Fibroblast of the conjunctiva (primary cell): ENCODE measurements at places on chromosomes 12 and 14.

GRCh38 chr14:89485264-89485663 lies 68.2 kb upstream of the FOXN3 start:
- DNase-seq, result no peak

- DNase-seq, result no peak
These were observed 63.2 kb downstream of the PLEKHG3 start for GRCh38 chr14:64767215-64767964.

- DNase-seq, result peak; percentile 52
These were observed 78.6 kb downstream of the CCDC60 start for GRCh38 chr12:119412811-119413794.

DNA sequence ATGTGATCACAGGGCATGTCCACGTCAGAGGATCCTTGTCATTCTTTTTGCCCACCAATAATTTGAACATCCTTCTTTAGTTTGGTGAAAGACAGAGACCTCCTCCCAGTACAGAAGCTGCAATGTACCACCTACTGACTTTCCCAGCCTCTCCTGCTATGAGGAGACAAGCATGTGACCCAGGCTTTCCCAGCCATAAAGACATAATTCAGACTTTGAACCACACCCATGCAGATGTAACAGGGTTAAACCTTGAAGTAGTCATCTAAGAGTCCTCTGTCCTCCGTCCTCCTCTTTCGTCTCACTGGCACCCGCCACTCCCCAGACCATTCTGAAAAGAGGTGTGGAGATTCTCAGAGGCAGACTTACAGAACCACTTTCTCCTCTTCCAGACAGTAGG lies 120.8 kb downstream of the KCNK10 start:
- DNase-seq, result no peak

DNA sequence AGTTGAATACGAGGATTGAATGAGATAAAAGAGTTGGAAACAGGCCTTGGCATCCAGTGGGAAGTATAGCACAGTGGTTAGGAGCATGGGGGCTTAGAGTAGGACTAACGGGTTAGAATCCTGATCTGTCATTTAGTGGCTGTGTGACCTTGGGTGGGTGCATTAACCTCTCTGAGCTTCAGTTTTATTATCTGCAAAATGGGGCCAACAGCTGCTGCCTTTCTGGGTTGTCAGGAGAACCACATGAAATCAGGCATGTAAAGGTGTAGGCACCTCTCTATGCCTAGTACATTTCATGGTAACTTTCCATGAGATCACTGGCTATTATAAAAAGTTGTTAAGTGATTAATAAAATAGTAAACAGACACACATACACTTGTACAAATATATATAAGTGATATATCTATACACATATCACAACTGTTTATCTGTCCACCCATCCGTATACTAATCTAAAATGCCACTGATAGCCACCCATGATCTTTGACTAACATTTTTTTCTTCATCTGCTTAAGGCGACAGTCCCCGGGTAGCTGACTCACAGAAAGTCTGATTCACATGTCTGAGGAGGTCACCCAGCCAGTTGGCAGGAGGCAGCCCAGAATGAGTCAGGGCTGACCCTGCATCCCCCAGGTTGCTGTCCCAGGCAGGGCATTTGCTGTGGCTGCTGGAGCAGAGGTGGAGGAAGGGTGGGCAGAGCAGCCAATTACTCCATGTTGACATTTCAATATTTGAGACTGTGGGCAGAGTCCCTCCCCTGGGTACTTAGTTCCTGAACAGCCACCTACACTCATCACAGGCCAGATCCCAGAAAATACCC lies 125.6 kb upstream of the NOS1 start:
- DNase-seq, result no peak

DNA sequence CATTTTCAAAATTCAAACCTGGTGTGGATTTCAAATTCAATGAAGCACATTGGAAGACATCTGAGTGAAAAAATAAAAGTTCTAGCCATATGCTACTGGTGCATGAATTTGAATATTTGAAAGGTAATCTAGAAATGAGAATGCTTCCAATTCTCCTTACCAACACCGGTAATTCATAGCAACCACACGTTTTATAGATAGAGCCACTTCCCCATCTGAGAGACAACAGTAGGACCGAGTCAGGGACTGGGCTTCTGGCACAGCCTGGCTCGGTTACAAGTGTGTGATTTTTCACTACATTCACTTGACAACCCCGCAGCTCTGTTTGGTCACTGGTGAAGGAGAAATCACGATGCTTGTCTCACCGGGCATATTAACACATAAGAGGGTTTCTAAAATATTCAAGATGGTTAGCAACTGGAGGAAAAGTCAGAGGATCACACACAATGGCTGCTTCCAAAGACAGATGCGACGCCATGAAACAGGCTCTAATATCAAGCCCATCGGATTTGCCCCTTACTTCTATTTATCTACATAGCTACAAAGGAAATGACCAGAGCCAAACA lies 86.5 kb upstream of the FOXN3 start:
- no peak for DNase-seq

DNA sequence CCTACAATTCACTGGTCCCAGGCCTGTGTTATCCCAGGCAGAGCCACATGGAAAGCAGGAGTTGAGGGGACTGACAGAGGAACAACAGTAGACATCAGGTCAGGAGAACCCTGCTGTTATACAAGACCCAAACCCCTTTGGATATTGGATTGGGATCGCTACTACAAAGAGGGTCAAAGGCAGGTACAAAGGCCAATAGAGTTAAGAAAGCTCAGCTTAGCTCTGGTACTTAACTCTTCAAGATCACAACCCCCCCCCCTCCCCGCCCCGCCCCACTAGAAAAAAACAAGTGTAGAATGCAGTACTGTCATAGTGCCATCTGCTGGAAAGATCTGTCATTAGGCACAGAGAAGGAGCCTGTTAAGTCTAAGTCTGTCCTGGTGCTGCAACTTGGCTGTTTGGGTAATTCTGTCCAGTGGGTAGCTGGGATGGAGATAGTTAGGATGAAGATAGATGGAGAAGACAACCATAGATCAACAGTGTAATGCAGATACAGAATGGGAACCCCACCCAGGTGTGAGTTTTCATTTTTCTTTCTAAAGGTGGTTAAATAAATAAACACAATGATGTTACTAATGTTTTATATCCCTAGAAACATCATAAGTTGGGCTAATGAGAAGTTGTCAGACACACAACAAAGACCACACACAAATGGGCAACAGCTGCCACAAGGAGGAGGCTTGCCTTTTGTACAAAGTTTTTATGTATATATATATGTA lies 17.2 kb downstream of the REM2 start:
- peak; percentile 71 for DNase-seq

GRCh38 chr12:52181746-52182145 lies 10.1 kb downstream of the KRT80 start:
- peak; percentile 30 for DNase-seq

DNA sequence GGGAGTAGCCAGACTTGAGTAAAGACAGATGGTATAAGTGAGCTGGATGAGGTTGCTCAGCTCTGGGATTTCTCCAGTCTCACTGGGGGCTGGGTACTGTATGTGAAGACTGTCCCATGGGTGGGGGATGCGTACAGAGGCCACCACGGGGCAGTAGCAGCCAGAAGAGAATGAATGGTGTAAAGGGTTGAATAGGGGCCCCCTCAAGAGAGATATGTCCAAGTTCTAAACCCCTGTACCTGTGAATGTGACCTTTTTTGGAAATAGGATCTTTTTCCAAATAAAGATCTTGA lies 21.8 kb upstream of the BCDIN3D start:
- no peak for DNase-seq

GRCh38 chr12:112422531-112422930 lies 3.8 kb downstream of the PTPN11 start:
- DNase-seq, result no peak

DNA sequence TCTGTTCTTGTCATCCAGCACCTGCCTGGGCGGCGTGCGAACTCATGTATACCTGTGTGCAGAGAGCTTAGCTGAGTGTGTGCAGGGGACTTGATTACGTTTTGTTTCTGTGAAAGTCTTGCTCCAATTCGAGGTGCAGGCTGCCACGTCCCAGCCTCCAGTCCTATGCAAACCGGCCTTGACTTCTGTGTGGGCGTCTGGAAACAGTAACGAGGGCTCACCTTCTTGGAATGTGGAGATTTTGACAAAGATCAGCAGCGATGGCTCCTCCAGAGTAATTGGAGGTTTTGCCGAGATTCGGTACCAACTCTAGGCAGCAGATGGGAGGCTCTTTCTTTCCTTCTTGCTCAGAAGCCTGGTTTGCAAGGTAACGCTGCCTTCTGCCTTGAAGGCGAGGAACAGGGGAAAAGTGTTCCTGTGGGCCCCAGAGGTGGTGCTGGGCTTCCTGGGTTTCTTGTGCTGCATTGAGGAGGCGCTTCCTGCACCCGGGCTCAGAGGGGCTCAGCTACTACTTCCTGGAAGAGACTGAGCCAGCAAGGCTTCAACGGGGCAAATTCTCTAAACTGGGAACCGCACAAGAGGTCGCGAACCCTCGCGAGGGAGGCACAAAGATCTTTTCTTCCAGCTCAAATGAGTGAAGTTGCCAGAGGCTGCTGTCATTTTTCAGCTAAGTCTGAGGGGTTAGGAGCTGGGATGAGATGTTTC lies 249.0 kb downstream of the AACS start:
- DNase-seq, result no peak

DNA sequence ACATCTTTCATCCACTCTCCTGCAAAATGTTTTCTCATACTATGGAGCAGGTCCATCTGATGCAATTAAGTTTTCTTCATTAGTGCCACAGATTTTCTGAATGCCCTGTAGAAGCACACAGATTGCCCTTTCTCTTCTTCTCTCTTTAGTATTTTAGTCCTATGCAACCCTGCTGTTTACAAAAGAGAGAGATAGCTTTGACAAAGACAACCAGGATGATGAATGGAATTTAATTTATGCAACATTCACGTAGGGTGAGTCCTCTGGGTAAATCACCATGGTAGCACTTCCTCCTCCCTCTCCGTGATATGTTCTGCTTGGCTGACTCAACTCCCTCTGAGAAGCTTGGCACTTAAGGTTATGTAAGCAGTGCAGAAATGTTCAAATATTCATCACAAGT lies 400.9 kb upstream of the PDE3A start:
- DNase-seq, result peak; percentile 86

DNA sequence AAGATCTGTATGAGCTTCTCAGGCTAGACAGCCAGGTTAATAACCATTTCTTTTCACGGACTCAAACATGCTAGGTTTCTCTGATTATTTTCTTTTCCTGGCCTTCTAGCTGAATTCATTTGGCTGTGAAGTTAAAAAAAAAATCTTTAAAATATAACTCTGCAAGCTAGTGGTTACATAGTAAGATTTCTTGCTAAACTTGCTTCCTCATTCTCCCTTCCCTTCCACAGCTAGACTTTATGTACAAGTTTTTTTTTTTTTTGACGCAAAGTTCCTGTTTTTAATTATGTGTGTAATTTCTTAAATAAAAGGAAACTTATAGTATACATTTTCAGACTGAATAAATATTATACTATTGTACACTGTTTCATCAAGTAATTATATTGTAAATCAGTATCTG lies 145.4 kb downstream of the TMTC2 start:
- no peak for DNase-seq

- no peak for DNase-seq
These were observed 1.8 kb downstream of the TM7SF3 start for GRCh38 chr12:27012239-27012981.

- no peak for DNase-seq
These were observed 1.2 kb downstream of the ADAMTS20 start for GRCh38 chr12:43550831-43551271.

DNA sequence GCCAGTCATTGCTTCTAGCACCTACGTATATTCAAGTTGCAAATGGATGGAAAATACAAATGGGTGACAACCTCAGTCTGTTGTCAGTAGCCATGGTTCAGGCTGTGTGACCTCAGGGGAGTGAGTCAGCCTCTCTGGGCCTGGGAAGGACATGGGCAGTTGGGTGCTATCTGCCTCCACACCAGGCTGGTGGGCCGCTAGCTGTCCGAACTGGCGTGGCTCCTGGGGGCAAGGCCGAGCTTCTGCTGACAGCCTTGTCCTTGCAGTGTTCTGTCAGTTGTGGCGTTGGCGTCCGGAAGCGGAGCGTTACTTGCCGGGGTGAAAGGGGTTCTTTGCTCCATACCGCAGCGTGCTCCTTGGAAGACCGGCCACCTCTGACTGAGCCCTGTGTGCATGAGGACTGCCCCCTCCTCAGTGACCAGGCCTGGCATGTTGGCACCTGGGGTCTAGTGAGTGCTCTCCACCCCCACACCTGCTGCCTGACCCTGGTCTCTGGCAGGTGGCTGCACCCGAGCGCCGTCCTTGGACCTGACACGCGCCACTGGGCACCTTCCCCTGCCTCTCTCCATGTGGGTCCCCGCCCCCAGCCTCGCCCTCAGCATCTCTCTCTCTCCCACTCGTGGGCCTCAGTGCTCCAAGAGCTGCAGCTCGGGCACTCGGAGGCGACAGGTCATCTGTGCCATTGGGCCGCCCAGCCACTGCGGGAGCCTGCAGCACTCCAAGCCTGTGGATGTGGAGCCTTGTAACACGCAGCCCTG lies 17.1 kb downstream of the PAPLN start:
- no peak for DNase-seq

GRCh38 chr12:2082321-2082720 lies 29.5 kb downstream of the CACNA1C start:
- DNase-seq, result no peak

- DNase-seq, result no peak
These were observed 5.3 kb upstream of the RBM19 start for GRCh38 chr12:113971392-113971791.

- DNase-seq, result no peak
These were observed 5.1 kb downstream of the MCRS1 start for GRCh38 chr12:49562831-49563230.

DNA sequence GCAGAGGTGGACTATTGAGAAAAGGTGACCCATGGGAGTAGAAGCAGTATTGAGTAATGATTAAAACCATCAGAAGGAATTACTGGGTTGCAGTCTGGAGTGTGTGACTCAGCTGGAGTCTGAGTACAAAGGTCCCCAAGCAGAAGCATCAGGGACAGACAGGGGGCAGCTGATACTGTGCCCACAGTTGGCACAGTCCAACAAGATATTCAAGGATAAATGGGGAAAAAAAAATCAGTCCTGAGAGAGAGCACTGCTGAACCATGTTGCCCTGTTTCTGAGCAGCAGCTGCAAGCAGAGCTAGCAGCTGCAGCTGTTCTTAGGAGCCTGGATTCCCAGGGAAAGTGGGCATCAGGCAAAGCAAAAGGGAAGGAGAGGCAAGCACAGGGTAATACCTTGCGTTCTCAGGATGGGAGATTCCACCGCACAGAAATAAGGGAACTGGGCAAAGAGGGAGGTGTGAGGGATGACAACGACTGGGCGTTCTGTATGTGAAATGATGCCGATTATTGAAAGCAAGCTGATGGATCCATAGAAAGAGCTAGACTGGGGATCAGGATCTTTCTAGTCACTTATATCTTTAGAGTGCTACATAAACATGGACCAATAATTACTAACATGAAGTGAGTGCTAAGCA lies 17.7 kb downstream of the NEUROD4 start:
- DNase-seq, result no peak

- DNase-seq, result no peak
These were observed 59.0 kb upstream of the ATP2A2 start for GRCh38 chr12:110222027-110222426.

DNA sequence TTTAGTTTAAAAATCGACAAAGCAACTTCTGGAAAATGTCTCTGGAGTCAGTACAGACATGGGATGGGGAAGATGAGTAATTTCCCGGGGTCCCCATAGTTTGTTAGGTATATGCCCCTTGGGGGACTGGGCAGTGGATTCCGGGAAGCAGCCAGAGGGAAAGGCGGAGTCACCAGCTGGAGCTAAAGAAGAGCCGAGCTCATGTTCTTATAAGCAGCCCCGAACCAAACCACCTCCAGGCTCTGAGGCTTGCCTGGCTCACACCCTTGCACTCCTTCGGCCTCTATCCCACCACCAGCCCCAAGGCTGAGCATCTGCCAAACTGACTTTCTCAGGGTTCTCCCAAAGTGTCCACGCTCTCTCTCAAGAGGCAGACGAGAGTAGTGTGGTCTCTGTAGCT lies 117.8 kb downstream of the PAH start:
- DNase-seq, result no peak

- no peak for DNase-seq
These were observed 16.0 kb downstream of the PDE1B start for GRCh38 chr12:54565310-54565985.
